ENCODE measurements at places on chromosomes 3 and 15.

GRCh38 chr3:194715022-194715800, 29.5 kb downstream of the FAM43A start:
- no peak for ATAC-seq

GRCh38 chr3:148329481-148330235, 368.0 kb upstream of the AGTR1 start:
- ATAC-seq: no peak

DNA sequence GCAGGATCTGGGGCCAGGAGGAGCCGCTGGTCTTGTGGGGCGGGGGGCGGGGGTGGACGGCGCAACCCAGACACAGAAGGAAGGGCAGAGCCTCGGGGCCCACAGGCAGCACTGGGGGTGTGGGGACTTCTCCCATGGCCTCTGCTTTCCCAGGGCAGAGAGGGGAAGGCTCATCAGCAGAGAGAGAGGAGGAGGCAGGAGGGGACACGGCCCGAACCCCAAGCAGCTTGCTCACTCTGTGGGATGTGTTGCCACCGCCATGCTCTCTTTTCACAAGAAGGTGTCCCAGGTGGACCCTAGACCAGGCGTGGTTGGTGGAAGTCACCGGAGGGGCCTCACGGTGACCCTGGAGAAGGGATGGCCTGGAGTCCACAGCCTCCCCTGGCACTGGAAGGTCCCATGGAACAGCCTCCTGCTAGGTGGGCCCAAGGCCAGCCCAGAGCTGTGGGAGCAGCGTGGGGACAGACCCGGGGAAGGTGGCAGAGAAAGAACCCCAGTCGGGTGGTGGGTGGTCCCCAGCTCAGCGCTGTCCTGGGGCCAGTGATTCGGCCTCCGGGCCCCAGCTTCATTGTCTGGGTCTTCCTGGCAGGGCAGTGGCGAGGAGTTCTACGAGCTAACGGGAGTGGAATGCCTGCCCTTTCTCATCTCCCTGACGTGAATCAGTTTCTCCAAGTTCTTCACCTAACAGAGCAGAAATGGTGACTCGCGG, 46.8 kb upstream of the PCSK6 start:
- ATAC-seq: no peak

GRCh38 chr3:138468886-138469285, 34.5 kb downstream of the ESYT3 start:
- ATAC-seq: no peak

- no peak for ATAC-seq
Measured at GRCh38 chr3:110343376-110343775, 728.2 kb upstream of the NECTIN3 start.

GRCh38 chr3:52845157-52845556, 10.3 kb upstream of the MUSTN1 start:
- no peak for ATAC-seq

DNA sequence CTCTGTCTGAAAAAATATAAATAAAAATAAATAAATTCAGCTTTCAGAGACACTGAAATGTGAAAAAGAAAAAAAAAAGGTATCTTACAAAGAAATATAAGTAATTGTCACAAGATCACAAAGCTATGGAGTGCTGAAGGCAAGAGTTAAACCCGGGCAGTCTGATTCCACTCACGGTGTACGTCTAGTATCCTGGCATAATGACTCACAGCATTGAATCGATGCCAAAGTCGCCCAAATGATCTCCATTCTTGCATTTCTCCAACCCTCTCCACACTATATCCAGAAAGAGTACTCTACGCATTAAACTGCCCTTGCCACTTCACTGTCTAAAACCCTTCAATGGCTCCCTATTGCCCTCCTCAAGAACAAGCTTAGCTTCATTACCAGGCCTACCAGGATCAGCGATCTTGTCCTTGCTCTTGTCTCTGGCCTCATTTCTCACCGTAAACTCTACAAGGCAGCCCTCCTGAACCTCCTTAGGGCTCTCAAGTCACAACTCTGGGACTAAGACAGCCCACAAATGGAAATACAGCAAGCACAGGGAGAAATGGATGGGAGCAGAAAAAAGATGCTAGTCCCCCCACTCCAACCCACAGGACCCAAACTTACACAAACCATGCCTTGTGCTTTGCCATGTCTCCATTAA, 7.7 kb downstream of the SUCLG2 start:
- no peak for ATAC-seq

Data from activated CD4-positive, CD25-positive, alpha-beta regulatory T cell treated with anti-CD3 and anti-CD28 coated beads, Interleukin-2, amount 50 U/mL, for 24 hours (primary cell).